ENCODE measurements at places on chromosomes 12 and 14.

GRCh38 chr14:32821964-32822653, 116.6 kb upstream of the NPAS3 start:
- DNase-seq, result no peak

- DNase-seq, result no peak
Measured at GRCh38 chr14:28436821-28437220, 329.8 kb upstream of the FOXG1 start.

GRCh38 chr12:64780531-64781279, 21.5 kb upstream of the GNS start:
- DNase-seq, result no peak

- DNase-seq, result no peak
Measured at GRCh38 chr12:6450091-6450868, 1.6 kb upstream of the TAPBPL start.
